ENCODE measurements at places on chromosomes 2 and 18.

DNA sequence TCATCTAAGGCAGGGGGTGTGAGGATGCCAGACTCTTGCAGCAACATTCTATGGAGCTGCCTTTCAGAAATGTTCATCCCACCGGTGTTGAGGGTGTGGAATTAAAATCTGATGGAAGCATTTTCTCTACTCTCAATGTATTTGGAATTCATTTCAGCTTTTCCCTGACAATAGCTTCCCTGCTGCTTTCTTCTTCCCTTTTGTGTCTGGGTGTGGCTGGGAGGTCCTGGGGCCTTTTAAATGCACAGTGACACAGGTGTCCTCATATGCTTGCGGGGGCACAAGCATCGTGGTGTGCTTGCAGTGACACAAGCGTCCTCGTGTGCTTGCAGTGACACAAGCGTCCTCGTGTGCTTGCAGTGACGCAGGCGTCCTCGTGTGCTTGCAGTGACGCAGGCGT, 43.4 kb upstream of the ASB18 start:
- DNase-seq, result no peak

DNA sequence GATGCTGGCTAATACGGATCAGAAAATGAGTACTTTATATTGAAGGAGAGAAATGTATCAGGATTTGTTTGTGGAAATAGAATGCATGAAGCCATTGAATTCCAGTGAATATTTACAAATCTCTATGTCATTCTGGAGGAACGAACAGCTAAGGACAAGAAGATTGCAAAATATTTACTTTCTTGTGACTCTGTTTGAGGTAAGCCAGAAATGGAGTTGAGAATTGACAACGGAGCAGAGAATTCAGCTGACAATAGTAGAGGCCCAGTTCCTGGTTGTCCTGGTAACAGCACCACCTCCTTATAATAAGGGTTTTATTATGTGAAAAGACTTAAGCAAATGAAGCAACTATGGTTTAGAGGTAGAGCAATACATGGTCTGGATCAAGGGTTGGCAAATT, 349.2 kb downstream of the ADCYAP1 start:
- no peak for DNase-seq

GRCh38 chr2:29195796-29196195, 80.6 kb downstream of the CLIP4 start:
- DNase-seq, result no peak

GRCh38 chr18:36809590-36810381, 19.0 kb downstream of the TPGS2 start:
- peak; percentile 77 for DNase-seq

GRCh38 chr2:130316596-130316995, 26.1 kb upstream of the IMP4 start:
- no peak for DNase-seq

DNA sequence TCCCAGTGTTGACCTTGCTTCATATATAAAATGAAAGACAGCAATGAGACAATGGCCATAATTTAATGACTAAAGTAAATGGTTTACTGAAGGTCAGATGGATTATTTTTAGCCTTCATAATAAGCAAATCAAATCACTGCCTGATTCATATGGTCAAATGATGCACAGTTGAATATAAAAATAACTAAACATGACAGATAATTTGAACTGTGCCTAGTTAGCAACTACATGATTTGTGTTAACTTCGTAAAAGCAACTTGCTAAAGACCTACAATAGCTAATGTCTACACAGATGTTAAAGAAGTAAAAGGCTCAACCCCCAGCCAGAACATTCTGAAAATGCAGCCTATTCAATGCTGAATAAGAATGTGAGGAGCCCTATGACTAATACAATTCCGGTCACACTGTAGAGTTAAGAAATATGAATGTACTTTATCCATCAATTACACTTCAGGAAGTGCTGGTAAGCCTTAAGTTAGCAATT, 590.8 kb upstream of the CDH2 start:
- no peak for DNase-seq

DNA sequence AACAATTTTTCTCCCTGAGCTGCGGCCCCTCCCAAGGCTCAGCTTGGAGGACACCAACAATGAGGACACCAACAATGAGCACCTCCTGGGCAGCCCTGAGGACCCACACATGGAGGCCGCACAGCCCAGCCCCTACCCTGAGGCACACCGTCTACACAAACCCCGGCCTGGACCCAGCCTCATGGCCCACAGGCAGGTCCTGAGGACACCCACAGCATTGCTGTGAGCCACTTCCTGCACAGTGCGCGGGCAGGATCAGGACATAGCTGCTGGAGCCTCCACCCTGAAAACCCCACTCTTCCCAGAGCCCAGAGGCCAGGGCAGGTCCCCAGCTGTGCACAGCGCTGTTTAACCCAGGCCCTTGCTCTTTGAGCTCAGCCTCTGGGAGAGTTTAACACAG, 194.3 kb downstream of the RTP5 start:
- DNase-seq, result no peak

DNA sequence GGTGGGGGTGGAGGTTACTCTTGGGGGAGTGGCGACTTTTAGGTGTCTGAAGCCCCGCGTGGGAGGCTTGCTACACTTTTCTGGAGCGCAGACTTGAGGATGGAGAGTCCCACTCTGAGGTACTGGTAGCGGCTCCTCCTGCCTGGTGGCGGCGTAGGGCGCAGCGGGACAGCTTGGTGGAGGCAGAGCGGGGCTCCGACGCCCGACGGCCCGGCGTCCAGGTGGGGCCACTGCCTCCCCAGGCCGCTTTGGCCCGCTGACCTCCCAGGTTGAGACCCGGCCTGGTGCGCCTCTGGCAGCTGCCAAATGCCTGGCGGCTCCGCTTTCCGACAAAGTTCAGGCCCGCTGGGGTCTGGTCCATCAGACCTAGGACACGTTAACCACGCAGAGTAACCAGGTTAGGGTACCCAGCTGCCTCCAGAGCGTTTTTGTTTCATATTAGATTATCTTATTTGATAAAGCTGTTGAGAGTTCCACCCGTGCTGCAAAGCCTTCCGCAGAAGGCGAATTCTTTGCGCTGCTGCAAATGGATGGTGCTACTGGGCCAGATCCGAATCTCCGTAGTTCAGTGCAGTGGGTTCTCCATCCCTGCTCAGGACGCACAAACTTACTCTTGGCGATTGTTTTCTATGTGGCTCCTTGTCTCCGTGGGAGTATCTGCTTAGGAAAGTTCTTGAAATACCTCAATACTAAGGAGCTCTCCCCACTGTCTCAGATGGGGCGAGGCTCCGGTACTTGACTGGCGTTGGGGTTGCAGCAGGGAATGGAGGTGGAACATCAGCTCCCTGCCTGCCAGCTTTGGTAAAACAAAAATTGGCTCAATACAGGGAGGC, 405.9 kb downstream of the XIRP2 start:
- no peak for DNase-seq

GRCh38 chr18:75065251-75066000, 143.5 kb downstream of the PTGR3 start:
- DNase-seq, result no peak

- no peak for DNase-seq
These were observed 204.4 kb upstream of the TWIST2 start for GRCh38 chr2:238643400-238643907.

- peak; percentile 93 for DNase-seq
These were observed 181.7 kb upstream of the SH3BP4 start for GRCh38 chr2:234770031-234770506.

- no peak for DNase-seq
These were observed 44.4 kb downstream of the SPATS2L start for GRCh38 chr2:200350850-200351285.

DNA sequence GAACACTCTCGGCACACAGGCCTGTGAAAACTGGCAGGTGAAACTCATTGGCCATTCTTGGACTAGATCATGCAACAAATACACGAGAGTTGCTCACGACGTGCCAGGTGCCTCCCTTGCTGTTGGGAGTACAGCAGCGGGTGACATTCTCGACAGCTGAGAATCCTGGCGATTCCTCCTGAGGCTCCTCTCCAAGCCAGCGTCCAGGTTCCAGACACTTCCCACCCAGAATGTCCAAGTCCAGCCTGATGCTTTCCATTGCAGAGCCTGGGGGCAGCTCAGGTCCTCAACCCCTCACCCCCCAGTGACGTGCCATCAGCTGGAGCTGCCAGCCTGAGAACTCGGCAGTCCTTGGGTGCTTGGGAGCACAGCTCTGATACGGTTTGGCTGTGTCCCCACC, 124.2 kb downstream of the PXDN start:
- no peak for DNase-seq

- no peak for DNase-seq
These were observed 354.8 kb downstream of the AKAIN1 start for GRCh38 chr18:4842287-4842686.

DNA sequence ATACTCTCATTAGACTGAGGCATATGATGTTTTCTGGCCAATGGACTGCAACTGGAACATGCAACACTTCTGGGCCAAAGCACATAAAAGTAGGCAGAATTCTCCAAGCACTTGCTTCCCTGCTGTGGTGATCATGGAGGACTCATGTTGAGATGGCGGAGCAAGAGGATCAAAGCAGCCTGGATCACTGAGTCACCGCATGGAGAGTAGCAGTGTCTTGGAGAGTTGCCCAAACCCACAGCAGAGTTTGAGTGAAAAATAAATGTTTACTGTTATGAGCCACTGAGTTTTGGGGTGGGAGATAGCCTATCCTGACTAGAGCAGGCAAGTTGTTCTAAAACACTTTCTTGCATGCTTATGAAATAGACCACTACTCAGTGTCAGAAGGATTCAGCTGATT, 359.5 kb downstream of the ZNF521 start:
- no peak for DNase-seq

GRCh38 chr2:85853499-85854165, 35.2 kb downstream of the ST3GAL5 start:
- no peak for DNase-seq

- no peak for DNase-seq
These were observed 325.8 kb downstream of the CCDC178 start for GRCh38 chr18:33114749-33115148.

DNA sequence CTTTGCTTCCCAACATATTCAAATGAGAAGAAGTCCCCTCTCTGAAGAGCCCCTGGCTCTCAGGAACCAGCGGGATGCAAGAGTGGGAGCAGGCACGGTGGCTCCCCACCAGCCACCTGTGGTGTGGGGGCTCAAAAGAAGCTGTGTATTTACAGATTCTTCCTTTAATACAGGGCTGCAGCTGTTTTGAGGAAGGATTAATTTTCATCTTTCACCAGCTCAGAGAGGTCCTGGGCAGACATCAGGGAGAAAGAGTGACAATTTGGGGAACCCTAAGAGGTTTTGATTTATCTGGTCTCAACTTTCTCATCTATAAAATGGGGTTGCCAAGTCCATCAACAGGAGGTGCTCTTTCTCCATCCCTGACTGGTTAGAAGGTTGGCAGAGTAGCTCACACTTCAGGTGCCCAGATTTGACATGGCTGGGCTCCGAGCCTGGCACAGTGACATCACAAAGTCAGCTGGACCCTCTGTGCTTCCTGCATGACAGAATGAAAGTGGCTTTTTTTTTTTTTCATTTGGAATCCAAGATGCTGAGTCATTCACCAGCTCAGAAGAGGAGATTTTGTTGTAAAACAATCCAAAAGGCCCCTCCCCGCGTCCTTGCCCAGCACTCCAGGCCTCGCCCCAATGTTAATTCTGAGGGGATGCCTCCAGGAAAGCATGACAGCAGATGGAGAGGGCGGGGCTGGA, 15.5 kb upstream of the SIX2 start:
- no peak for DNase-seq

- no peak for DNase-seq
These were observed 4.4 kb upstream of the PID1 start for GRCh38 chr2:229275506-229275905.

GRCh38 chr2:234725528-234726264, 226.1 kb upstream of the SH3BP4 start:
- DNase-seq, result no peak

GRCh38 chr2:206217743-206218142, 56.7 kb upstream of the ZDBF2 start:
- DNase-seq, result no peak

- no peak for DNase-seq
These were observed 441.6 kb upstream of the RAB12 start for GRCh38 chr18:8167673-8168072.

DNA sequence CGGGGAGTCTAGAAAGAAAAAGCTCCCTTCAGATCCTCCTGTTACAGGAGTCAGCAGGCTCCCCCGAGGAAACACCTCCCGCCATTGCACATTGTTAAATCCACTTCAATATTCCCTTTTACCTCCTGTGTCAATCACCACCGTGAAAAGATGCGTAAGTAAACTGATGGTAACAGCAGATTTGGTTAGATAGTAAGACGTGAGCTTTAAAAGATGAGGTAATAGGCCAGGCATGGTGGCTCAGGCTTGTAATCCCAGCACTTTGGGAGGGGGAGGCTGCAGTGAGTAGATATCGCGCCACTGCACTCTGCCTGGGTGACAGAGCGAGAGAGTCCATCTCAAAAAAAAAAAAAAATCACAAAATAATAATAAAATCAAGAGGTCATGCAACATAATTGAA, 15.2 kb upstream of the NCL start:
- DNase-seq, result no peak

- no peak for DNase-seq
These were observed 826.7 kb upstream of the ACVR2A start for GRCh38 chr2:147017951-147018645.

GRCh38 chr18:41923446-41923845, 31.6 kb upstream of the PIK3C3 start:
- no peak for DNase-seq

DNA sequence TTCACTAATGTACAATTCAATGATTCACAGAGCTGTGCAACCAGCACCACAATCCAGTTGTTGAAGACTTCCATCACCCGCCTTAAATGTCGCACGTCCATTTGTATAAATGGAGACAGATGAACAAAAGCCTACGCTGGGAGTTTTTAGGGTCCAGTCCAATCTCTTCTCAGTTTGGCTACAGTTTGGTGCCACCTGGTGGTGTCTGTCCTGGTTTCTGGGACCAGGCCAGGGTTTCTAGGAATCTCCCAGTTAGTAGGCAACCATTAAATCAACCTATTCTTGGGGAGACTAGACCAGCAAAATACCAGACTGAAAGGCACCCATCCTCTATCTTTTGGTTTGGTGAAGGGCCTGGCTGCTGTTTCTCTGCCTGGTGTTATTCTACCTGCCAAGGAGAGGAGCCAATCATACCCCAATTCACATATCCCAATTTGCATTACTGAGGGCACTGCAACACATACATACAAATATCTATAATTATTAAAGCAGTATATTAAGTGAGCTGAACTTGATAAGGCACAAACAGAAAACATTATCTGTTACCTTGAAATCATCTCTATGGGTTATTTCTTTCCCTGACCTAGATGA, 3.2 kb upstream of the DDX1 start:
- DNase-seq, result no peak

DNA sequence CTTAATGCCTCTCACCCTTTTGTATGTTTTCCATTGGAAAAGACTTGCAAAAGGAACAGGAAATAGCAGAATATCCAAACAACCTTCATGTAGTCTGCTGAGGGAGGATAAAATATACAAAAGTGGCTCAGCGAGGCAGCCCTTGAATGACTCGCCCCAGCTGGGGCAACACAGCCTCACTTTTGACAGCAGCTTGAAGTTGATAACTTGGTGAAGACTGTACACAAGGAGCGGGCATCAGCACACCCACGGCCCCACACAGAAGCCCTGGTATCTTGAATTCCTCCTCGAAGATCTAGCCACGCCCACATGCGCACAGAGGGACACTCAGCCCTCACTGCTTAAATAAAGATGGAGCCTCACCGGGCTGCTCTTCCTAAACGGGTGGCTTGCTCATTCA, 161.0 kb downstream of the IRS1 start:
- DNase-seq, result no peak

All from NCI-H1417 treated with DMSO at 0.1 percent for 48 hours (cell line).